ENCODE measurements at places on chromosomes 5 and 9. TPM values are rescaled to one million over a fixed set of nuclear protein-coding genes. Genes with fewer than 3 reads are reported as not detected.

Gene GPR150
- not detected for total RNA-seq

Gene POU5F2
- total RNA-seq, result 8.1 TPM

GRCh38 chr5:172165465-172165864, 22.6 kb downstream of the STK10 start:
- DNase-seq, result no peak

DNA sequence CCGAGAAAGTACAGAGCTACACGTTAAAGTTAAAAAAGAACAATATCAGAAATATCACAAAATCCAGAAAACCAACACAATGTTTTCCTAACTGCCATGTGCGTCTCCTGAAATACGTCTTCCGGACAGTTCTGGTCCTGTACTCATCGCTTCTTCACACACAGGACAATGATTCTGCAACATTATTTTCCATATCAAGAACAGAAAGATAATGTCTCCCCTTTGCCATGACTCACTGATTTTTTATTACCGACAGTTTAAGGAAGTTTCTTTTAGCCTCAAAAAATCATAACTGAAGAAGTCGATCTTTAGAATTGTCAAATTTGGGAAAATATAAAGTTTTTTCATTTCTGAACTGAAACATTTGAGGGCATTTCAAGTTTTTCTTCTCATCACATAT, 2.5 kb downstream of the TBC1D9B start:
- no peak for DNase-seq

Gene SMIM3
- 40.0 TPM for total RNA-seq

Gene IL9
- total RNA-seq, result not detected

DNA sequence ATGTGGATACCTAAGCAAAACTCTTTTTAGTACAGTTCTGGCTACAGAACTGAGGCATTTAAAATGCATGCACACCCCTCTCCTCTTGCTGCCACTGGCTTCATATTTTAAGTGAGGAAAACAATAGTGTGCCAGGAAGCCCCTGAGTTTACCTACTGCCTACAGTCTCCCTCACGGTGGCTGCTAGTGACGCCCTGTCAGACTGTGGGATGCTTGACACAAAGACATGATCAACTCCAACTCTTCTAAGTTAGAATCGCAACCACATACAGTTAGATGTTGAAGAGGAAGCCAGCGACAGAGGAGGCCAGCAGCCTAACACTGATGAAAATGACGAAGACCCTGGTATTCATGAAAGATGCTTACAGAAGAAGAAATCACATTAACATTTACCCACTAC, 1.3 kb downstream of the SEC16A start:
- DNase-seq, result no peak

Measured in upper lobe of left lung (tissue), 6 donors.